ENCODE measurements at places on chromosomes 6 and 20.

DNA sequence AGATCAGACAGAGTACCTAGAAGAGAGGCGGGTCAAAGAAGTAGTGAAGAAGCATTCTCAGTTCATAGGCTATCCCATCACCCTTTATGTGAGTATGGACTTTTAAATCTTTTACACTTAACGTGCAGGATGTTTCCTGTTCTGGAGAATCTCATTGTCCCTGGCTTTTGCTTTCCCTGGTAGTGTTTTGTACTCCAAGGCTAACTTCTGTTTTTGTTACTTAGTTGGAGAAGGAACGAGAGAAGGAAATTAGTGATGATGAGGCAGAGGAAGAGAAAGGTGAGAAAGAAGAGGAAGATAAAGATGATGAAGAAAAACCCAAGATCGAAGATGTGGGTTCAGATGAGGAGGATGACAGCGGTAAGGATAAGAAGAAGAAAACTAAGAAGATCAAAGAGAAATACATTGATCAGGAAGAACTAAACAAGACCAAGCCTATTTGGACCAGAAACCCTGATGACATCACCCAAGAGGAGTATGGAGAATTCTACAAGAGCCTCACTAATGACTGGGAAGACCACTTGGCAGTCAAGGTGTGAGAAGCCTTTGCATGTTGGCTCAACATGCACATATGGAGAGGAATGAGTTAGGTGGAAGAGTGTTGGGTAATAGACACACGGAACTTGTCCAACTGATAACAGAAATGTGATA lies 3.3 kb downstream of the HSP90AB1 start:
- DNase-seq: no peak

DNA sequence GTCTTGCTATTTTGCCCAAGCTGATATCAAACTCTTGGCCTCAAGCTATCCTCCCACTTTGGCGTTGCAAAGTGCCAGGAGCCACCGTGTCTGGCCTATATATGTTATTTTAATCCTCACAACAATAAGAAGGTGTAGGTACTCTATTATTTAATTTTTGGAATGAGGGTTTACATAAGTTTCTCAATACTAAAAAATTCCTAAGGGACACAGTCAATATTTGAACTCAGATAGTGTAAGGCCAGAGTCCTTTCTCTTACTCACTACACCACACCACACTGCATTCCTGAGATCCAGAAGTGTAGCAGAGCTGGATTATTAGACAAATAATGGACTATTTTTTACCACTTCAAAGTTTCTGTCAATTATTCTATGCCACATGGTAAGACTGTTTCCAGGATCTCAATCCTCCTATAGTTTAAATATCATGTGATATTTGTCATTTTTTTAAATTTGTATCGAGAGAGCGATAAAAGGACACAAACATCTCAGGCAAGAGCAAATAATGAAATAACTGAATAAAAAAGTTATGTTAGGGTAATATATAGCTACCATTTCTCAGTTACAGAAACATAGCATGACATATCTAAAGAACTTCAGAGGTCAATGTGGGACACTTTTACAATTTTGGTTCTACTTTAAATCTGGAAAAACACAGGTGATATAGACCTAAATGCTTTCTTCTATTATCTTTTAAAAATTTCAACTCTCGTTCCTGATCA lies 162.2 kb upstream of the THEMIS start:
- DNase-seq: no peak

DNA sequence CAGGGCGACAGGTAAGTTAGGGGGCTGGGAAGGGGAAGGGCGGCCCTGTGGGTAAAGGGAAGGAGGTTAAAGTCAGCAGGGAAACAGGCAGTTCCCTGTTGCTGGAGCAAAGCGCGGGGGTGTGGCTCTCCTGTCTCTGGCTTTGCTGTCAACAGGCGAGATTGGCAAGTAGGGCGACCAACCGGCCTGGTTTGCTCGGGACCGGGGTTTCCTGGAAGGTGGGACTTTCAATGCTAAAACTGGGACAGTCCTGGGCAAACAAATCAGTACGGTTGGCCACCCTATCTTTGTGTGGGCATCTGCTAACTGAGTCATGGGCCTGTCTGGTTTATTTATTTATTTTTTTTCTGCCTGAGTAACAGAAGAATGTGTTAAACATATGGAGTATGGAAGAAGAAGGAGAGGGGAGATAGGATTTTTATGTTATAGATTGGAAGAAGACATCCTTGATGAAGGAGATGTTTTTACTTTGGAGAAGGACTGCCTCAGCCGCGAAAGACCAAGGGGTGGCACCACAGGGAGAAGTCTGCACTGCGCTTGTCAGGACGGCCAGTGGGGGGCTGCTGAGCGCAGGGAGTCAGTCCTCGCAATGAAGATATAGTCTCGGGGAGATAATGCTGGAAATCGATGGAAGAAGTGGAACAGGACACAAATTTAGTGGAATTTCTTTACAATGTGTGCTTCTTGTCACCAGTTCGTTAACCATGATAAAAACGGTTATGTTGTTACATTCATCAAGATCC lies 43.4 kb upstream of the ESR1 start:
- peak; percentile 39 for DNase-seq

GRCh38 chr20:19566226-19566945 lies 191.7 kb upstream of the RIN2 start:
- DNase-seq: no peak

DNA sequence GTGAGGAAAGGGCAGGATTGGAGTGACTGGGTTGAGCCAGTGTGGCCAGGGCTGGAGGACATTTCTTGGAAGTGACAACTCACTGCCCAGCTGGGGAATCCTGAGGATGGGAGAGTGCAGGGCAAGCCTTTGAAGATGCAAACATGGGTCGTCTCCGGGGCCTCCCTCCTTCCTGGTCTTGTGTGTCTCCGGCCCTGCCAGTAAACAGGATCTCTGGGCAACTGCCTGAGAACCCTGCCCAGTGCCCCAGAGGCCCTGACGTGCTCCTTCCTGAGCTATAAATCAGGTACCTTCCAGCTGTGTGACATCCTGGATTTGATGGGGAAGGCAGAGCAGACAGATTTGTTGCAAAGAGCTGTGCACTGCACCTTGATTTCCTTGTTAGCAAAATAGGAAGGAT lies 12.9 kb upstream of the TCF15 start:
- no peak for DNase-seq

DNA sequence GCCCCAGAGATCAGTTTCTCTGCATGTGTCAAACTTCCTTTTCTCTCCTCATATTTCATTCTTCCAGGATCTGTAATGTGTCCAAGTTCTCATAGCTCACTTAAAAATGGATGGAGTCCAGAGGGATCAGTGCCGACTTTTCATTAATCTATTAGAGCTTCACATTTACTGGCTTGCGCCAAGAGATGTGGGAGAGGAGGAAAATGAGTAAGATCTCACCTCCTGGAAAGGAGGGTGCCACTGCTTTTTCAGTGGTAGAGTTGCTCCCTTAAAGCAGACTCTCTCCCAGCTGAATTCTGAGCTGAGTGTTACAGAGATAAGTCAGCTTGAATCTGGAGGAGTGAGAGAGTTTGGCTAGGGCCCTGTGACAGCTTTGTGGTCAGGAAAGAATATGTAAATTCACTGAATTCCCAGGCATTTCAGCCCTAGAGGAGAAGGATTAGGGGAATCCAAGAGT lies 175.9 kb downstream of the SOX4 start:
- no peak for DNase-seq

DNA sequence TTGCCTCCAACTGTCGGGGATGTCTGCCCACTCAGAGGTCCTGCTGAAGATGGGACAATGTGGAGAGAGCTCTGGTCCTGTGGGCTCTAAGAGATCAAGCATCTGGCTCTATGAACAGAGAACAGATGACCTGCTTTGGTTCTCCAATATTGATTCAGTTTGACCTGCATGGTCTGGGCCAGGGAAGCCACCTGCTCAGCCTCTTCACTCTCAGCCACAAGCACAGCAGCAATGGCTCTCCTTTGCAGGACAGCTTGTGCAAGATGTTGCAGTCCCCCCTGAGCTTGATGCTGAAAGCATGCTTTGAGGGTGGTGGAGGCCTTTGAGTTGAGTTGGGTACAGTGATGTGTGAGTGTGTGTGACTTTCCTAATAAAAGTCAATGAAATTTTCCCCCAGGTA lies 18.6 kb upstream of the MCM3 start:
- no peak for DNase-seq

DNA sequence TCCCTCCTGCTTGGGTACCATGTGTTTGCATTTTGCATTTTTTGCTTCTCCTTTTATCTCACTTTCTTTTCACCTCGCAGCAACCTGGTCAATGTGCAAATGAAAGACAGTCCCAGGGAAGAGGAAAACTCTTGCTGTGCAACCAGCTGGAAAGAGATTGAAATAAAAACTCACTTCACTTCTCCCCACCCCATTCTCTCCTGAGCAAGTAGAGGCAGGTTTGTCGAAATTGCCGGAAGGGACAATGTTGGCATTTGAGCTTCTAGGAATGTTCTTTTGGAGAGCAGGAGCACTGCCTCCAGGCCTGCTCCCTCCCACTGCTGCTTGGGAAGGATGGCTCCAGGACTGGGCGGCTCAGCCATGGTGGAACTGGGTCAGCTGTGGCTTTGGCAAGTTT lies 30.6 kb downstream of the KCNG1 start:
- no peak for DNase-seq

DNA sequence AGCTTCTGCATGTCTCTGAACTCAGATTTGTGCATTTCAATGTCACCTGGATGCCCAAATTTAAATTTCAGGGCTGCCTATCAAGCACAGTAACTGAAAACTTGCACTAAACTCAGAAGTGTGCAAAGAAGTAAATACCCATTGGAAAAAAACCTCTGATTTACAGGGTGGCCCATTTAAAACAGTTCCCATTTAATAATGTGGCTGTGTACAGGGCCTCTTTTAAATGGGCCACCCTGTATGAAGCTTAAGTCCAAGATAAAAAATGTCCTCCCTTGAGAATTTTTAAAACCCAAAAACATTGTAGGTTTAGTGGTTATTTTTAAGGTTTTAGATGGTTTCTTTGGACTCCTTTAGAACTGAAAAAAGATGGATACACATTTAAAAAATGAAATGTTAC lies 202.1 kb upstream of the RUNX2 start:
- no peak for DNase-seq

DNA sequence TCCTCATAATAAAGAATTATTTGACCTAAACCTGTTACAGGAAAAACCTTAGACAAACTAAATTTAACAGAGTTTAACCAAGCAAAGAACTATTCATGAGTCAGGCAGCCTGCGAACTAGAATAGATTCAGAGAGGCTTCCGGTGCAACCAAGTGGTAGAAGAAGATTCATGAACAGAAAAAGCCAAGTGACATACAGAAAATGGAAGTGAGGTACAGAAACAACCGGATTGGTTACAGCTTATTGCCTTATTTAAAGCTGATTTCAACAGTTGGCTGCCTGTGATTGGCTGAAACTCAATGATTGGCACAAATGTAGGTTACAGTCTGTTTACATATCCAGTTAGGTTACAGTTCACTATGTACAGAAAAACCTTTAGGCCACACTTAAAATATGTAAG lies 10.1 kb downstream of the PPP1R3G start:
- no peak for DNase-seq

GRCh38 chr6:48825501-48826151 lies 637.4 kb downstream of the MMUT start:
- no peak for DNase-seq

DNA sequence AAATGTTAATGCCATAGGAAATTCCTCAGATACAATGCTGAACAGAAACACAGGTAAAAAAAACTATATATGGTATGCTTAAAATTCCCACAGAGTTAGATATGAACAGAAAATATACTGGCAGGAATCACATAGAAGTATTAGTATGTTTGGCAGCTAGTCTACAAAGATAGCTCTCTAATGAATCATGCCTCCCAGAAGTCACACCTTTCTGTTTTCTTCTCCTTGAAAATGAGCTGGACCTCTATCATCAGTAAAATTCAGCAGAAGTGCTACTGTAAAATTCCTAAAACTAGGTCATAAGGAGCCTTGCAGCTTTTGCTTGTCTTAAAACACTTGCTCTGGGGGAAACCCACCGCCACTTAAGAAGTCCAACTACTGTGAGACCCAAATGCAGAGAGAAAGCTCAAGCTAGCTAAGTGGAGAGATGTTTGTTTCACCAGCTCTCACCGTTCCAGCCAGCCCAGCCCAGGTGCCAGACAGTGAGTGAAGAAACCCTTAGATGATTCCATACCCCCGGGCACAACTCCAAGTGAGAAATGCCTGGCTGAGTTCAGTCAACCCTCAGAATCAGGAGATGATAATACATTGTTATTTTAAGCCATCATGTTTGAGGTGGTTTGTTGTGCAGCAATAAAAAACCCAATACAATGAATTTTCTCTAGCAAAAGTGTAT lies 43.0 kb downstream of the TSPYL4 start:
- no peak for DNase-seq

- no peak for DNase-seq
Measured at GRCh38 chr20:57391439-57392301, 474 bp downstream of the RBM38 start.

DNA sequence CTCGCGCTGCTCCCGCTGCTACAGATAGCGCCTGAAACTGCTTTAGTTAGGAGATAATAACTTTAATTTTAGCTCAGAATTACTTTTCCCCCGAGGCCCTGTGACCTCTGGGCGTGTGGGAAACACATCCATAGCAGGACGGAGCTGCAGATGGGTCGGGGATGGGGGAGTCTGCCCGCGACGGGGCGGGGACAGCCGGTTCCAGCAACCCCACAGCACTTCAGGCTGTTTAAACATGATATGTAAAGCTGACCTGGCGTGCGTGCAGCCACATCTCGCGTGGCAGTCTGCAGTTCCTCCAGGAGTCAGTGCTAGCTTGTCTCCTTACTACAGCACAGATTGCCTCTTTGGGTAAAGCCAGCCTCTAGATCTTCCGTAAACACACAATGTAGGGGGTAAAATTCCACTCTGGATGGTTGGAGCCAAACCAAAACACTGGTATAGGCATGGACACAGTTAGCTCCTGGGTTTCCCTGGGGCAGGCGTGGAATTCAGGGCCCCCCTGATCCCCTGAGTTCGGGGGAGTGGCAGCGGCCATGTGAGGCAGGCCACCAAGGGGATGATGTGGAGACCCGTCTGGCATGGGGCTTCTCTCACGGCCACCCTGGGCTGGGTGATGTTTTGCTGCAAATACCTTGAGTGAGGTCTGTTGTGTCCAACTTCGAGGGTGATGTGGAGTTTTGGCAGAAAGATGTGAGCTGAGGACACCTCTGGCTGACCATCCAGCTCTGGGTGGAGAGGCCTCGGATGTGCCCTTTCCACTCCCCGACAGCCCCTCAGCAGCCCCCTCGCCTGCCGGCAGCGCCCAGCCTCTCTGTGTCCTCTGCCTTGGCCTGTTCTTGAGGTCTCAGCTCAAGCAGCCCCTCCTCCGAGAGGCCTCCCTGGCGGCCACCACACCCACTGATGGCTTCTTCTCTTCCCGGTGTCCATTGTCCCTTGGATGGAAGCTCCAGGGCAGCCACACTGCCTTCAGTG lies 214.5 kb downstream of the TAF4 start:
- DNase-seq: no peak
